EL (cell line): ENCODE measurements at places on chromosomes 13 and 19.

- no peak for DNase-seq
Observed at GRCh38 chr19:4058693-4059452, 7.8 kb downstream of the ZBTB7A start.

DNA sequence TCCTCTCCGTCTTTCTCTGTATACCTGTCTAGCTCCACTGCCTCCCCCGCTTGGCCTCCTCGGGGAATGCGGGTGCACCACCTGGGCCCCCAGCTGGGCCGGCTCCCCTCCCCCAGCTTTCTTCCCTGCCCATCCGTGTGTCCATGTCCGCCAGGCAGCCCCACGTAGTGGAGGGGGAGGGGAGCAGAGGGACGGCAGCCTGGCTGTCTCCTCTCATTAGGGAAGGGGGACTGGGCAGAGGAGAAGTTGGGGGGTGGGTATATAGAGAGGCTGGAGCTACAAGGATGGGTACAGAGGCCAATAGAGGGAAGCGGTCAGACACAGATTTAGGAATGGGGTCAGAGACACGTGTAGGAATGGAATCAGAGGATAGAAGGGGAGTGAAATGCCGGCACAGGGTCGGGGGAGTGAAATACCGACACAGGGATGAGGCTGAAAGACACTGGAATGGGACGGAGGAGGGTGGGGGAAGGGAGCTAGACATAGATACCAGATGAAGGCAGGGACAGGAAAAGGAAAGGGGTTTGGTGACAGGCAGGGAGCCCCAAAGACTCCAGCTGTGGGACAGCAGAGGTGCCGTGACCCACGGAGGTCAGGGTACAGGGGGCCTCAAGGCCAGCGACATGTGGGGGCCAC, 2.8 kb downstream of the NECTIN2 start:
- DNase-seq, result peak; percentile 21

DNA sequence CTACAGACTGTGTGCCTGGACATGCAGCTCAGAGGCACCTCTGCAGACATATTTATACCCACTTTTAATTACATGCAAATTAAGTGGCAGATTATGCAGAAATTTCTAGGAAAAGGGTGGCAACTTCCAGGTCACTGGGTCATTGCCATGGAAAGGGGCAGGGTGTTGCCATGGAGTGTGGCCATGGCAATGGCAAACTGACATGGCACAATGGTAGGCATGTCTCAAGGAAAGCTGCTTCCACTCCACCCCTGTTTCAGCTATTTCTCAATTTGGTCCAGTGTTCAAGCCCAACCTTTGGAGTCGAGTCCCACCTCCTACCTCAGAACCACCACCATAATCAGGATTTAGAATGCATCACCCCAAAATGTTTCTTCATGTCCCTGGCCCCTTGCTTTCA, 170.7 kb upstream of the TSHZ3 start:
- no peak for DNase-seq

DNA sequence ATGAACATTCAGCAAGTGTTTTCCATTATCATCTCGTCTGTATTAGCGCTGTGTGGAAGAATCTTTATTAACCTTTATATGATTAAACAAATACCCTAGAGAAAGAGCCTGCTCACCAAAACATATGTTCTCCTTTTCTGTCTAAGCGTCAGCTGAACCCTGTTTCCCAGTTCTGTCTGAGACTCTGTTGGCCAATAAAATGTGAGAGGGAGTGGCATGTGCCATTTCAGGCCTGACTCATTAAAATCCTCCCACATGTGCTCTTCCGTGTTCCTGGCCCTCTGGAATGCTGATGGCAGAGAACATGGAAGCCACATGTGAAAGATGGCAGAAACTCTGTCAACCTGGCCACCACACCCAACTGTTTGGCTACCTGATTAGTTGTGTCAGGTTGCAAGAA, 181.9 kb upstream of the EDNRB start:
- DNase-seq, result peak; percentile 2

DNA sequence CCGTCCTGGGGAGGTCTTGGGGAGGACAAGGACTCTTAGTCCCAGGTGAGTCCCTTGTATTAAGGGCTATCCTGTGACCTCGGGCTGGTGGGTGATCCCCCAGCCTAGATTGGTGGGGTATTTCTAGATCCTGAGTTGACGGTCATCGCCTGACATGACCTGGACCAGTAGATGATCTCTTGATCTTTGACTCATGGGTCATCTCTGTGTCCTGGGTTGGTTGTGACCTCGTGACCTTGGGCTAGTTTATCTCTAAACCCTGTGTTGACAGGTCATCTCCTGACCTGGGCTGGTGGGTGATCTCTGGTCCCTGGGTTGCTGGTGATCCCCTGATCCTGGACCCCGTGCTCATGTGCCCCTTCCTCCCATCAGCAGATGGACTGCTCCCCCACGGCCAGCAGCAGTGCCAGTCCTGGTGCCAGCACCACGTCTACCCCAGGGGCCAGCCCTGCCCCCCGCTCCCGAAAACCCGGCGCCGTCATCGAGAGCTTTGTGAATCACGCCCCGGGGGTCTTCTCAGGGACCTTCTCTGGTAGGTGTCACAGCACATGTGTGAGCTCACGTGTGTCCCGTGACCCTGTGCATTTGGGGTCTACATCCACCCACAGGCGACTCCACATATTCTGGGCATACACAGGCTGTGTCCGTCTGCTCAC, 6.3 kb downstream of the MIDN start:
- DNase-seq, result no peak

DNA sequence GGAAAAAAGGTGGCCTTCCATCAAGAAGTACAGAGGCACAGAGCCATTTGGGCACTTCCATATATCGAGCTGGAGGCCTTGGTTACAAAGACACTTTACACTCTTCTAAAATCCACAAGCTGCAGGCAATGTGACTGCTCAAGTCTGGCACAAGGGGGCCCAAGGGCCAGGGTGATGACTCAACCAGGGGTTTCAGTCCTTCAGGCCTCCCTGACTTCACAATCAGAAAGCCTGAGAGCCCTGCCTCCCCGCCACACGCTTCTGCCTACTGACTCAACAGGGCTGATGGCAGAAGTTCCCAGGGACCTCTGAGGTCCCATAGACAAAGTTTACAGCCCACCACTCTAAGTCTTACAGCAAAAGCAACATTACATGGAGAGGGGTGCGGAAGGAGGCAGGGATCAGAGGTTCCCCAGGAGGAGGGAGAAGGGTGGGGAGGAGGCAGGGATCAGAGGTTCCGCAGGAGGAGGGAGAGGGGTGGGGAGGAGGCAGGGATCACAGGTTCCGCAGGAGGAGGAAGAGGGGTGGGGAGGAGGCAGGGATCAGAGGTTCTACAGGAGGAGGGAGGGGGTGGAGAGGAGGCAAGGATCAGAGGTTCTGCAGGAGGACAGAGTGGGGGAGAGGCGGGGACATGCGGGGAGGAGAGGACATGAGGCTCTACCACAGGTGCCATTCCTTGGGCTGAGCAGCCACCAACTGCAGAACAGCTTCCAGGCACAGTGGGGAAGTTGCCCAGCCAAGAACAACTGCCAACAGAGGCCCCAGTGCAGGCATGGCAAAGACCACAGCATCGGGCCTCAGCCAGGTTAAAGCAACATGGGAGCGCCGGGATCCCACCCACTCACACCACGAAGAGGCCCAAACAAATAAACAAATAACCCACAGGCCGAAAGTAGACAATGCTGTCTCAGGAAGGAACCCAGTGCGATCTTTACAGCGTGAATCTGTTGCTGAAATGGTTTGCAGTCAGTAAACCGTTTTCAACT, 52.0 kb downstream of the SLC7A1 start:
- DNase-seq, result peak; percentile 81

DNA sequence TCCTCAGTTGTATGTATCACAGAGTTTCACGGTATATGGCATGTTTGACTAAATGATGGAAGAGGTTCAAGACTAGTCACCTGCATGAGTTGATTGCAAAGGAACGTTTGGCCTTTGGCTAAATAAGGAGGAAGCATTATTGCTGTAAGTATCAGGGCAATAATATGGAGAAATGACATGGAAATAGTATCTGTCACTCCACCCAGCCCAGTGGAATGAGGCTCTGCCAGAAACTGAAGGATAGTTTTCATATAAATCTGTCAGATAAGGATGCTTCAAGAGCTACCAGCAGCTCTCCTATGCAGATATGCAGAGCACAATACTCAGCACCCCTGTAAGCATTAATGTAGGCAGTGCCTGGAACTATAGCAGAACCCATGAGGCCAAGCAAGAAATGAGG, 55.7 kb upstream of the DCT start:
- DNase-seq, result no peak

DNA sequence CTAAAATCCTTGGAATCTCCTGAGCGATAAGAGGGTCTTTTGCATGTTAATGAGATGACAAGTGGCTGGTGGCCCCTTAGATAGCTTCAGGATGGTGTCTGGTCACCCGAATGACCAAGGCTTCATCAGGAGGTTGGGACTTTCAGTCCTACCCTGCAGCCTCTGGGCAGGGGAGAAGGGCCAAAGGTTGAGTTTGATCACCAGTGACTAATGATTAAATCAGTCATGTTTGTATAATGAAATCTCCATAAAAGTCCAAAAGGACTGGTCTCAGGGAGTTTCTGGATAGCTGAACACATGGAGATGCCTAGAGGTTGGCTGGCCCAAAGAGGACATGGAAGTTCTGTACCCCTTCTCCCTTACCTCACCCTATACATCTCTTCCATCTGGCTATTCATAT, 316.2 kb downstream of the MTUS2 start:
- DNase-seq, result peak; percentile 41

- DNase-seq, result no peak
Observed at GRCh38 chr13:51152701-51153100, 41.6 kb upstream of the C13orf42 start.

GRCh38 chr13:36158611-36159010, 27.4 kb upstream of the DCLK1 start:
- DNase-seq, result no peak

DNA sequence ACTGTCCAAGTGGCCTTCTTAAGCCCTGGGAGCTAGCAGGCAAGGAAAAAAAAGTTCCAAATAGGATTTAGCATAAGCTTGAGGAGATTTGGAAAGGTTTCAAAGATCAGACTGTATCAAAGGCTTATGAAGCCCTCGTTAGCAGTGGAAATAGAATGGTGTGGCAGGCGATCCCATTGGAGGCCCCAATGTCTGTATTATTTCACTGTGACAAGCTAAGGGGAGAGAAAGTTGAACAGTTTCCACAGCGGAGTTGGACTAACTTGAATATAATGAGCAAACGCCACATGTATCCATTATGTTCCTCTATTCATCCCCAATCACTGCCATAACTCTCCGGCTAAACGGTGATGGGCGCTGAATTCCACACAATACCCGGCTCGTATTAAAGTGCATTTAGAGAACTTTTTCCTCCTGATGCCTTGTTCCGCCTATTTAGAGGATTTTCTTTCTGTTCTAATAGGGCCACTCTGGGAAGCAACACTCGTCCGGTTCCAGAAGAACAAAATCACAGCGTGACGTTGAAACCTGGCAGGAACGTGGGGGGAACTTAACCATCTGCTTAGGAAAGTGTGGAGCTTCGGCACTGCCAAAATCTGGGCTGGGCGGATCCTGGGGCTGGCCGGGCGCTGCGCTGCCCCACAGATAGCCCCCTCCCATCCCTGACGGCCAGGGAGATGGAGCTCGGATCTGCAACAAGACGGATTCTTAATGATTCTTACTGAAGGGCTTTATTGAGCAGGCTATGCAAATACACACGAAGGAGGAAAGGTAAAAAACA, 1.0 kb upstream of the PCDH8 start:
- DNase-seq, result no peak

- DNase-seq, result peak; percentile 79
Observed at GRCh38 chr19:12676384-12676792, 5.3 kb downstream of the DHPS start.

DNA sequence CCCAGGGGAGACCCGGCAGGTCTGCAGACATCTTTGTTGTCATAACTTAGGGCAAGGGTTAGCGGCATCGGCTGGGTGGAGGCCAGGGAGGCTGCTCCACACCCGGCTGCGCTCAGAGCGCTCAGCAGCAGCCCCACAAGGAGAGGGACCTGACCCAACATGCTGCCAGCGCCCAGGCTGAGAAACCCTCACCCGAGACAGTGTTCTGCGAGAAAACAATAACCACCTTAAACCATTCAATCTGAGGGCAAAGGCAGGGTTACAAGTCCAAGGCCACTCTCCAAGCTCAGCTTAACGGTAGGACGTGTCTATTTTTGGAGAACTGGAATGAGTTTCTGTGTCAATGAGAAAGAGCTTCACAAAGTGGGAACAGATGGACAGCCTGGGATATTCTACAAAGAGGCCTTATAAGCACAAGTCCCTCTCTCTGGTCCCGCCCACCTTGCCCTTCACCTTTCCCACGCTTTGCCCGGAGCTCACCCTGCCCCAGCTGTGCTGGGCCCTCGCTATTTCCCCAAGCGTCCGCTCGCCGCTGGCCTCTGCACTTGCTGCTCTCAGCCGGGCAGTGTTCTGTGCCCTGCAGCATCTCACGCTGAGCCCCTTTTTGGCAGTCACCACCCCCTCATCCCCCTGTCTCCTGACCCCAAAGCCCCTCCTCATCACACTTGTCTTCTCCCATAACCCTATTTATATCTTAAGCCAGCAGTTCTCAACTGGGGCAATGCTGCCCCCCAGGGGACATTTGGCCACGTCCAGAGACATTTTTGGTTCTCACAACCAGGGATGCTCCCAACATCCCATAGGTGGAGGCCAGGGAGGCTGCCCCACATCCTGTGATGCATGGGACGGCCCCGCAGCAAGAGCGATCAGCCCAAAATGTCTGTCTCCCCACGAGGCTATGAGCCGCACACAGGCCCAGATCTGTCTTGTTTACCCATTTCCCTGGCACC, 17.6 kb downstream of the PPP1R12C start:
- no peak for DNase-seq

- DNase-seq, result no peak
Observed at GRCh38 chr19:9149997-9150396, 9.8 kb downstream of the ZNF317 start.

GRCh38 chr19:9793071-9793591, 24.6 kb upstream of the ZNF846 start:
- DNase-seq, result peak; percentile 49
